Hematopoietic multipotent progenitor cell treated with erythropoietin and hydrocortisone succinate and interleukin-3 and kit ligand, for 4 days (in vitro differentiated cells): ENCODE measurements at places on chromosomes 4 and X.

GRCh38 chr4:24024605-24025004 is 134.8 kb upstream of the PPARGC1A start:
- DNase-seq = peak; percentile 8

DNA sequence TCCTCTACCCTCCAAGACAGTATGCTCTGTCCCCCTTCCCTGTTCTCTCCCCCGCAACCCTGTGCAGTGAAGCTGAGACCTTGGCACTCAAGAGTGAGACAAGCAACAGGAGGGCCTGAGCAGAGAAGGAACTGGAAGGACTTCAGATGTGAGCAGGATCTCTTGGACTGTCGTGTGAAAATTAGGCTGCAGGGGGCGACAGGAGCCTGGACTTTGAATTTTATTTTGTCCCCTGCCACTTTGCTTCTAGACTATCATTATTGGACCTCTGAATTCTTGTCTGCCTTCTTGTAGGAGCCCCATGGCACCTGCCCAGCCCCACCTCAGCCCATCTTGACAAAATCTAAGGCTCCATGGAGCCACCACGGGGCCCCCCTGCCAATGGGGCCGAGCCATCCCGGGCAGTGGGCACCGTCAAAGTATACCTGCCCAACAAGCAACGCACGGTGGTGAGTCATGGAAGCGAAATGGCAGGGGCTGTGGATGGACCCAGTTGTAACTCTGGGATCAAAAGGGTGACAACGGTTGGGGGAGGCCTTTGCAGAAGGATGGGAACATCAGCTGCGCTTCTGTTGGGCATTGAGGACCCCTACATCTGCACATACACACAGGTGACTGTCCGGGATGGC is 1.7 kb downstream of the ARAF start:
- DNase-seq = peak; percentile 67

DNA sequence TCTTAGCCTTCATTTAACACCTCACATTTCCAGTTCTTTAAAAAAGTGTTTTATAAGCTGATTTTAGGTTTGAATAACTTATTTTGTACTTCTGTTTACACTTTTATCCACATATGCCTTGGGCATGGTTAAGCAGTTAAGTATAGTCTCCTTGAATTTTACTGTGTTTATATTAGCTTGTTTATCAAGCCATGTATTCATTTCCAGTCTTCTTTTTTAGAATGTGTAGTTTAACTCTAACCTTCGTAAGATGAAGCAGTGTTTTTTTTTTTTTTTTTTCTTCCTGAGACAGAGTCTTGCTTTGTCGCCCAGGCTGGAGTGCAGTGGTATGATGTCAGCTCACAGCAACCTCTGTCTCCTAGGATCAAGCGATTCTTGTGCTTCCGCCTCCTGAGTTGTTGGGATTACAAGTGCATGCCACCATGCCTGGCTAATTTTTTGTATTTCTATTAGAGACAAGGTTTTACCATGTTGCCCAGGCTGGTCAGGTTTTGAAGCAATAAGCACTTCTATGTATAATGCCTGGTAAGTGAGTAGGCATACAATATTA is 42.5 kb downstream of the BMP2K start:
- DNase-seq = no peak

GRCh38 chrX:43176686-43177085 is 398.7 kb upstream of the PPP1R2C start:
- no peak for DNase-seq

DNA sequence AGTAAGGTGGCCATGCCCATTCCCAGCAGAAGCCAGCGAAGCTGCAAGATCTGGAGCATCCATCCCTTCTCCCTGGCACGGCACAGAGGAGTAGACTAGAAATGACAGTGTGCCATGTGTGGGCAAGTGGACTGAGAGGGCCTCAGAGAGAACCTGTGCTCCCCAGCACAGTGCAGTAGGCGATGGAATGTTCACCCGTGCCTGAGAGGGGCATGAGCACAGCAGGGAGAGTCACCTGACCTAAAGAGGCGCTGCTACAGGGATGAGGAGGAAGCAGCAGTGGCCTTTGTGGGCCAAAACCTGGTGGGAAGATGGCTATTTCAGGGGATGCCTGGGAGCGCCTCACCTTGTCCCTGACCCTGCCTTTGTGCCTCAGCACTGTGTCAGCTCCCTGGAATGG is 8.0 kb upstream of the CDKN2AIP start:
- no peak for DNase-seq

DNA sequence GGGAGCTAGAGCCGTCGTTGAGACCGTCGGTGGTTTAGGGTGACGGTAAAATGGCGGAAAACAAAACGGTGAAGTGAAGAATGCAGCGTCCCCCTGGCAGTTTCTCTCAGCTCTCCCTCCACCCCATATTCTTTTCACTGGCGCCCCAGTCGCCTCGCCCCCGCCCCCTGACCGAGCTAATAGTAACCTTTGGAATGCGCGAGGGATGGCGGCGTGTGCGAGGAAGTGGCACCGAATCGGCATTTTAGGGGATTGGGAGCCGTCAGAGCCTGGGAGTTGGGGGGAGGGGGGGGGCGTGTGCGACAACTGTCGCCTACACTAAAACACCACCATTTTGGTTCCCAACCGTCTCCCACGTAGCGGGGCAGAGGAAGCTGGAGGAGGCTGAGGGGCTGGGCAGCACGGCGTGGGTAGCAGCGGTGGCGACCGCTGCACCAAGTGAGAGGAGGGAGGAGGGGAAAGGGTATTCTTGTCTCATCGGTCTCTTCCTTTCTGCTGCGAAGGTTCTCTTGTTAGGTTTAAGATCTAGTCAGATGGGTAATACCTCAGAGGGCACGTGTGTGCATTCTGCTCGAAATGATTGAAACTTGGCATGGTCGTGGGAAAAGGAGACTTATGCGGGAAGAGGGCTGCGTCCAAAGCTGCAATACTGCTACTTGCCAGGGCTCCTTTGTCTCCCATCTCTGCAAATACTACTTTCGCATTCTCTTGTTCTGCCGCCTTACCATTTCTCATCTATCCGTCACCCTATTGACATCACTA is 840 bp downstream of the ZNF711 start:
- DNase-seq = peak; percentile 64

GRCh38 chr4:145308598-145308997 is 128.2 kb upstream of the OTUD4 start:
- DNase-seq = no peak

GRCh38 chr4:82097504-82097903 is 276.3 kb downstream of the HNRNPD start:
- peak; percentile 12 for DNase-seq

DNA sequence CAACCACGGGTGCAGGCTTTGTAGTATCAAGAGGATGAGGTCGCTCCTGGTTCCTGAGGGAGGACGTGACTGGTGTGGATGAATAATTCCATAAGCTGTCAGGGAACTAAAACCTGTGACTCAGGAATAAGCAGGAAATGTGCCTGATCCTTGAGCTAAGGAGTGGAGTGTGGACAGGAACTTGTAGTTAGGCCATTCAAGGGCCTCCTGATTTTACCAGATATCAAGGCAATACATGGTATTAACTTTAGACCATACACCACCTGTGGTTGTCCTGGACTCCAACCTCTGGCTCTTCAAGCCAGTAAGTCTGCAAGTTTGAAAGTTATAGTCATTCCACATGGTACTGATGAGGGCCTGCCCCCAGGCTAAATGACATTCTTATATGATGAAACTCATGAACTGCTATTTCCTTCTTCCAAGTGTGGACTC is 12.1 kb upstream of the ING2 start:
- no peak for DNase-seq

GRCh38 chrX:150080497-150080896 is 142.2 kb upstream of the EOLA2 start:
- no peak for DNase-seq

DNA sequence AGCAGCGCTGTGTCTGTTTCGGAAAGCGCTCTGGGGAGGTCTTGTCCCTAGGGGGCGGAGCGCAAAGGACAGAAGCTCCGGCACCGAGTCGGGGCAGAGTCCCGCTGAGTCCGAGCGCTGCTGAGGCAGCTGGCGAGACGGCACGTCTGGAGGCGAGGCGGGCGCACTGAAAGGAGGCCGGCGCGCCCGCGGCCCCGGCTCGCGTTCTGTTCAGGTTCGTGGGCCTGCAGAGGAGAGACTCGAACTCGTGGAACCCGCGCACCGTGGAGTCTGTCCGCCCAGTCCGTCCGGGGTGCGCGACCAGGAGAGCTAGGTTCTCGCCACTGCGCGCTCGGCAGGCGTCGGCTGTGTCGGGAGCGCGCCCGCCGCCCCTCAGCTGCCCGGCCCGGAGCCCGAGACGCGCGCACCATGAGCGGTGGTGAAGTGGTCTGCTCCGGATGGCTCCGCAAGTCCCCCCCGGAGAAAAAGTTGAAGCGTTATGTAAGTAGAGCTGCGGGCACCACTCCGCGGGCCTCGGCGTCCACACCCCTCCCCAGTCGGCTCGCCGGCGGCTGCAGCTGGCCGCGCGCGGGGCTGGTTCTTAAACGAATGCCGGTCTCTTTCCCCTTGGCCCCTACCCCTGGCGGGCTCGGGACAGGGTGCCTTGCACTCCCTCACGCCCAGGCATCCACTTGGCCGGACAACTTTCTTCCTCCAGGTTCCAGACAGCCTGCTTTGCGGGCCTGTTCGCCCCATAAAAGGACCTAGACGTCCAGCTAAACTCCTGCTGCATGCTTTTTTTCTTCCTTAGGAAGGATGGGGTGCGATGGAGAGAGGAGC is at the start of gene GAB1:
TSS of gene GAB1 (plus strand) at position 96 of the 819 bp plus-strand sequence. CDS start at position 409, 313 bp downstream.
- DNase-seq = peak; percentile 94

DNA sequence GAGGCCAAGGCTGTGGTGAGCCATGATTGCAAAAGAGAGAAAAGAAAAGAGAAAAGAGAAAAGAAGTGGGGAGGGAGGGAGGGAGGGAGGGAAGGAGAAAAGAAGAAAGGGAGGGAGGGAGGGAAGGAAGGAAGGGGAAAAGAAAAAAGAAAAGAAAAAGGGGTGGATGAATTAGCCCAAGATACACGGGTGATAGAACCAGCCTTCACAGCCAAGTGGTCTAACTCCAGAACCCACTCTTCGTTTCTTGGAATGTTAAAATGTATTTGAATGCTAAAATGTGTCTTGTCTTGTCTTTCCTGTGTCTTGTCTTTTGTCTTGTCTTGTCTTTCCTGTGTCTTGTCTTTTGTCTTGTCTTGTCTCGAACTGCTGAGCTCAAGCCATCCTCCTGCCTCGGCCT is 13.1 kb downstream of the CCNQ start:
- no peak for DNase-seq

DNA sequence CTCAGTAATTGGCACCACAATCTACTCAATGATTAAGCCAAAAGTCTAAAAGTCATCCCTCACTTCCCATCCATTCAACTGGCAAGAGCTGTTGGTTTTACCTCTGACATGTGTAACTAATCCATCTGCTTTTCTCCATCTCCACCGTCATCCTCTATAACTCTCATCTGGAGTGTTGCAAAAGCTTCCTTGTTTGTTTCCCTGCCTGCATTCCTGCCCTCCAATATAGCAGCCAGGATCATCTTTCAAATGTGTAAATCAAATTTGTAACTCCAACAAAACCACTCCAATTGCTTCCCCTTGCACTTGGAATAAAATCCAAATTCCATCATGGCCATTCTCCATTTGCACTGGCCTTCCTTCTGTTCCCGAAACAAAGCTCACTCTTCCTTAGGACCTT is 4.3 kb upstream of the PLAC8 start:
- DNase-seq = no peak

- DNase-seq = no peak
Observed at GRCh38 chr4:109462802-109463201, 29.2 kb downstream of the SEC24B start.

DNA sequence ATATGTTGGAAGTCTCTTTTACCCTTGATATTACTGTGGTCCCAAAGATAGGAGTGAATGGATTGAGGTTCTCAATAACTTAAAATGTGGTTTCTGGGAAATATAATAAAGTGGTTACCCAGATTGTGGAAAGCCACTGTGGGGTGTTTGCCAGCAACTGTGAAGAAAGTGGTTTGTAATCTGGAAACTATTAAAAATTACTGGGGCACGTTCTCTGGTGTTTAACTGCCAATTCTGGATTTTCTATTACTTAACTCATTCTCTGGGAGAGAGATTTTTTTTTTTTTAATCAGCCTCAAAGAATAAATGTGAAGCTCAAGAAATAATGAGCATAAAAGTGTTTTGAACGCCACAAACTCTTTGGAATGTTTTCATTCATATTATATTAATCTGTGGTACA is 4.9 kb upstream of the CXCL6 start:
- no peak for DNase-seq

DNA sequence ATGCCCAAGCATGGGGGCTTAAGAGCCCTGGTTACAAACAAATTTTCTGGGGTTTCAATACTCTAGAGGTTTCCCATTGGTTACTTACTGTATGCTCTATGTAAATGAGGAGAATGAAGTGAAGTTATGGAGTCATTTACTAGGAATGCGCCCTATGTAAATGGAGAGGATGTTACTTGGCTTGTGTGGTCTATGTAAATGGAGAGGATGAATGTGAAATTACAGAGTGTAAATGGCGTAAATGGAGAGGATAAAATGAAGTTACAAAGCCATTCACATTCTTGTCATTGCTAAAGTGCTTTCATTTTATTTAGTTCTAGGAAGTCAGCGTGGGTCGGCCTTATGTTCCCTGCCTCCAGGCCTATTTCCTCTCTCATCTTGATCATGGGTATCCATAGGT is 810.5 kb upstream of the ADGRL3 start:
- no peak for DNase-seq

- no peak for DNase-seq
Observed at GRCh38 chr4:30295652-30296051, 424.5 kb upstream of the PCDH7 start.

- no peak for DNase-seq
Observed at GRCh38 chr4:104425948-104426347, 68.7 kb downstream of the CXXC4 start.

- peak; percentile 51 for DNase-seq
Observed at GRCh38 chrX:53088136-53088974, 5.6 kb upstream of the KANTR start.

- no peak for DNase-seq
Observed at GRCh38 chr4:42627885-42628646, 28.8 kb downstream of the ATP8A1 start.

DNA sequence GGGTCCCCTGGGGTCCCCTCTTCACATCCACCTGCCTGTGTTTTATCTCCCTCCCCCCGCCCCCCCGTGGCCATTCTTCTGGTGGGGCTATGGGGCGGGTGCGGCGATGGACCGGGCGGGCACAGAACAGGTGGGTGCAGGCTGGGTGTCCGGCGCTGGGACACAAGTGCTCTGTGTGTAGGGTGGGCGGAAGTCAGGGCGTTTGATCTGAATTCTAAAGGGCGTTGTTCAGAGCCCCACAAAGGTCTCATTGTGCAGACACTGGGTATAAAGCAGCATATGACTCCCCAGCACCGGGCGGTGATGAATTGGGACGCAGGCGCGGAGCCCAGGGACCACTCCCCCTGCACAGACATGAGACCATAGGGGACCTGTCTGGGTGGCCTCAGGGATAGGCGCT is at the start of gene GJB1:
TSS of gene GJB1 (plus strand) at position 296 of the 400 bp plus-strand sequence. CDS start 484 bp downstream, outside the sequence.
- DNase-seq = no peak

DNA sequence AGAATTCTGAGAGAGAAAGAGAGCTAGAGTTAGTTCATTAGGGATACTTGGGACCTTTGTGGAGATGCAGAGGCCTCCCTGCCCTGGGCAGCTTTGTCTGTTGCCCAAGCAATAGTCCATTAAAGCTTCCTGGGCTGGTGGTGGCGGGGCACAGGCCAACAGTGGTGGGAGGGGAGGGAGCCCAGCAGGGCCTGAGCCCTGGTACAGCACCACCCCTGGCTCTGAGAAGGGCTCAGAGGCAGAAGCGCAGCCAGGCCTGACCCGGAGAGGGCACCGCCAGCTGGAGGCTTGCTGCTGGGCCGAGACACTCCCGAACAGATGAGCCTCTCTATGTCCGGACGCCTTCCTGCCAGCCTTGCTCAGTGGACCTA is 65.3 kb downstream of the EFNB1 start:
- DNase-seq = no peak

- no peak for DNase-seq
Observed at GRCh38 chr4:26496207-26496783, 6.0 kb upstream of the CCKAR start.
